NCI-H187 treated with DMSO at 0.1 percent for 48 hours (cell line): ENCODE measurements at places on chromosomes 7 and 10.

DNA sequence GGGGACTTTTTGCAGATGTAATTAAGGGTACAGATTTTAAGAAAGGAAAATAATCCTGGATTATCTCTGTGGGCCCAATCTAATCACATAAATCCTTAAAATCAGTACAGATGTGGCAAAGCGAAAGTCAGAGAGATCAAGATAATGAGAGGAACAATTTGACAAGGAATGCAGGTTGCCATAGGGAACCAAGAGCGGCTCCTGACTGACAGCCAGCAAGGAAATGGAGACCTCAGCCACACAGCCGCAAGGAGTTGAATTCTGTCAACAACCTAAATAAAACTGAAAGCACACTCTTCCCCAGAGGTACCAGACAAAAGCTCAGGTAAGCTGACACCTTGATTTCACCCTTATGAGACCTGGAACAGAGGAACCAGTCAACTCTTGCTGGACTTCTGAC lies 3.4 kb upstream of the PNPLA8 start:
- no peak for DNase-seq

- no peak for DNase-seq
Measured at GRCh38 chr7:157502701-157503111, 165.9 kb downstream of the DNAJB6 start.

DNA sequence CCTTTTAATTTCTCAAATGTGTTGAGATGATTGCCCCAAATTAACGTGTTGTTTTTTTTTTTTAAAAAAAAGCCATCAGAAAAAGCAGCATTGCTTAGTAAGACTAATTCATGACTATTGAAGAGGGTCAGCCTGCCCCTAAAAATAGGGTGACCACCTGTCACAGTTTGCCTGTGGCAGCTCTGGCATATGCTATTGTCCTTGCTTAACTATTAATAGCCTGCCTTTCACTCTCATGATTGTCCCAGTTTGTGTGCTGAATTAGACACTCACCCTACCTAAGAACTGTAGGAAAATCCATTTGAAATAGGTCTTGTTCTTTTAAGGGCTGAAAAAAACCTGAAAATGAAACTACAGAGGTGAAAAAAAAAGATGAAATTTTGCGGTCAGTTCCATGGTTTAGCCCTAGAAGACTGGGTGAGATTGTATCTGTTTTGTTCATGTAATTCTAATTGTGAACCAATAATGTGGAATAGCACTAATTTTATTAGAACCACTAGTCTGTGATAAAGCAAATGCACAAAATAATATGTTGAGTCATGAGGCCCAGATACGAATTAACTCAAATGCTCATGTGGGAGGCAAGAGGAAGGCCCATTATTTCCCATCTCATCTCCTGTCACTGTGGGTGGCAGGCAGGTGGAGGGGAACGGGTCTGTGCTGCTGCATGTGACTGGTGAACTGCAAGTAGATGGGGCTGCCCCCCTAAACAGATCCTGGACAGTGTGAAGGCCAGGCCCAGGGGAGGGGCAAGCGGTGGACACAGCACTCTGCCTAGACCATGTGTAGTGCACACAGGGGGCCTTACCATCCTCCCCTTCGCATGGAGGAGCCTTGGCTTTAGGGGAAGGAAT lies 265.4 kb upstream of the NFE2L3 start:
- DNase-seq, result no peak

- DNase-seq, result no peak
Measured at GRCh38 chr10:986881-987619, 1.2 kb upstream of the GTPBP4 start.

- no peak for DNase-seq
Measured at GRCh38 chr10:34432589-34432988, 382.5 kb downstream of the PARD3 start.

DNA sequence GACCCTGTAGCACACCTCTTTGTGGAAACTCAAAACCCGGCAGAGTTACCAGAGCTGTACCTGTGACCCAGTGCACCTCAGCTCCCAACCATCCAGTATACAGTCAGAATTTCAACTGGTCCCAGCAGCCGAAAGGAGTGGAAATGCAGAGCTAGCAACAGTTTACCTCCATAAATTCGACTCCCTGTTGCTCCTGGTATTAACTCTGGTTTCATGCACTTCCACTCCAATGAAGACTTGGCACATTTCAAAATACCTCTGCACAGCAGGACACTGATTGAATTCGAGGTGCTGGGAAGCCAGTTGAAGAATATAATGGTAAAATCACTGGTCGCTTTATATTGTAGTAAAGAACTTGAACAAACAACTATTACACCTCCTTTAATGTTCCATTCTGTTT lies 17.9 kb upstream of the TIAL1 start:
- DNase-seq, result no peak

GRCh38 chr10:47360419-47361040 lies 12.4 kb downstream of the RBP3 start:
- no peak for DNase-seq

- DNase-seq, result no peak
Measured at GRCh38 chr10:127150136-127150535, 46.3 kb downstream of the INSYN2A start.

GRCh38 chr7:132766660-132767059 lies 190.4 kb upstream of the PLXNA4 start:
- DNase-seq, result no peak

- DNase-seq, result no peak
Measured at GRCh38 chr7:2559283-2559950, 638 bp downstream of the IQCE start.

DNA sequence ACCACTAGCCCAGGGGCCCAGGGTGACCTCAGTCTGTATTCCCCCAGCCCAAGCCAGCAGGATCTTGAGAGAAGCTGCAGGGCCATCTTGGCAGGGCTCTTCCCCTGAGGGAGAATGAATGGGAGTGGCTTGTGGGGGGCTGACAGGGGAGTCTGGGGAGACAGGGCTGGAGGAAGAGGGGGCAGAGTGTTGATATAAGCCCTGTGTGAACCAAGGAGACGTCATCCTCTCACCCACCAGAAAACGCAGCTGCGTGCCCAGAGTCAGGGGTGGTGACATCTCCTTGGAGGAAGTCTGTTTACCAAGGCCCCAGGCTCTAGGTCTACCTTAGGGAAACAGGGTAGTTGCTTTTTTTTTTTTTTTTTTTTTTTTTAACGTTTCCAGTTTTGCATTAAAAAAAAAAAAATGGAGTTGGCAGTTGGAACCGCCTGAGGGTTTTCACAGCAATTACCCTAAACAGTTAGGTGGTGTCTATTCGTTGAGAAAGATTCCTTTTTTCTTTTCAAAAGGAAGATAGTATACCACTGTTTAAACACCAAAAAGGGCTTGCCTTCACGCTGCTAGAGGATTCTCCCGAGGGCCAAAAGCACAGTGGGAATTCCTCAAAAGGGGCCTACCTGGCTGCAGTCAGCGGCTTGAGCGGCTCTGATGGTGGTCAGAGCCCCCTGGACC lies 113.8 kb downstream of the PRPF18 start:
- no peak for DNase-seq

DNA sequence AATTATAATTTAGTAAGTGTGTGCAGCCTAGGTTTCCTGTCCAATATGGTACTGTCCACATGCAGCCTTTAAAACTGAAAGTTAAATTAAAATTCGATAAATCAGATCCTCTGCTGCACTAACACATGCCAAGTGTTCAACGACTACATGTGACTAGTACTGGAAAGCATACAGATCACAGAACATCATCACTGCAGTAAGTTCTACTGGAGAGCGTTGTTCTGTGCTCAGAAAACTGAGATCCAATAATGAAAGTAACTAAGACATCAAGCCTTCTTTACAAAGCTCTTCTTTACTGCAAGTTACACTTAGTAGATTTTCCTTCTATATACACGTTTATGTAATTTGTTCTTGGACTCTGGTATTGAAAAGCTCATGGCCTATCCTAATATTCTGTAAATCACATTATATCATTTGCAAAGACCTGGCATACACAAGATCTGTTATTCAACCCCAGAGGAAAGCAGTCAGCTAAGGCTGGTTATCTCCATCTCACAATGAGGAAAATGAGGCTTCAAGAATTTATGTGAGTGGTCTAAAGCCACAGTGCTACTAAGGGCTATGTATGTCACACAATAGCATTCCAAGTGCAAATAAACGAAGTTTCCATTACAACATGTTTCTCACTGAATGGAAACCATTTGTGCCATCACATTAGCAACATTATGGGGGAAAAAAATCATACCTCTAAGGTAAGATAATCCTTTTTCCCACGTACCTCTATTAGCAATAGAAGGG lies 77.6 kb downstream of the VPS41 start:
- no peak for DNase-seq

- no peak for DNase-seq
Measured at GRCh38 chr7:64558781-64559180, 4.1 kb downstream of the ZNF680 start.

GRCh38 chr10:110852947-110853346 lies 18.8 kb upstream of the PDCD4 start:
- no peak for DNase-seq

DNA sequence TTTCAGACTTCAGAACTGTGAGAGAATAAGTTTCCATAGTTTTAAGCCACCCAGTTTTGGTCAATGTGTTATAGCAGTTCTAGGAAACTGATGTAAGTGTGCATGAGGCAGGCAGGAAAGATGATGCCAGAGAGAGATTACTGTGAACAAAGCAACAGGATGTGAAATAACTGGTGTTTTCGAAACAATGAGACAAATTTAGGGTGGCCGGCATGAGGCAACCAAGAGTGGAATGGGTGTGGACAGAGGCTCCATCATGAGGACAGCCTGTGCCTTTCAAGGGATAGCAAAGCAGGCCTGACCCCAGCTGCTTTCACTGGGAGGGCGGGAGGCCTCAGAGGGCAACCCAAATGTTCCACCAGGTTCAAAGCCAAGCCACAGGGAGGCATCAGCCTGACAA lies 67.3 kb upstream of the UCN3 start:
- no peak for DNase-seq
